Activated CD4-positive, alpha-beta T cell treated with anti-CD3 and anti-CD28 coated beads, Interleukin-2, amount 10 ng/mL, durations not matched to agents 24 days and 14 days (primary cell): ENCODE measurements at places on chromosomes 1 and 21.

GRCh38 chr1:175317309-175317708 is 124.7 kb upstream of the KIAA0040 start:
- peak; percentile 78 for DNase-seq

GRCh38 chr21:33971492-33972013 is 55.9 kb upstream of the ATP5PO start:
- no peak for DNase-seq

DNA sequence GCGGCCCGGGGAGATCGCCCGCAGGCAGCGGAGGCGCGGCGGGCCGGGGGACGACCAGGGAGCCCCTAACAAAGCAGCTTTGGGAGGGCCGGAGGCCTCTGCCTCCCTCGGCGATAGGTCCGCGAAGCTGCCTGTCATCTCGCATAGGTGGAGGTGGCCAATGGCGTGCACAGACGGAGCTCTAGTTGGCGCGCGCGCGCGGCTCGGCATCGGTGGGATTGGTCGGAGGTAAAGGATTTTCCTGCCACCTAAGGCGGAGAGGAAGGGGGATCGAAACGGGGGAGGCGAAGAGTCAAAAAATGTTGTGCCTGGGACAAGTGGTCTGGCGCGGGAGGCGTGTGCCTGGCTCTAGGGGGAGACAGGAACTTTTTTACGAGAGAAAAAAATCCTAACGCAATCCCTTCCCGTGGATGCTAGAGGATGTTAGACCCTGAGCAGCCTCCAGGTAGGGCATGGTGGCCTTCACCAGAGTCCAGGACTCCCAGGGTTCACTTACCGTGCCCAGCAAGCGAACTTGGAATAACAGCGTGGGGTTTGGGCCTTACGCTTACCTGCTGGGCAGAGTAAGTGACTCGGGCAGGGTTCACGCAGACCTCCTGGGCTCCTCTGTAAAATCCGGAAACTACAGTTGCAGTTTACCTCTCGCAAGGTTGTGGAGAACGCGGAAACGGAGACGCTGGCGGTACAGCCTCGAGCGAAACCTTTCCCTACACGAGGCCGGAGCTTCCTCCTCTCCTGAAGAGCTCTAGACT is 99.9 kb upstream of the SOD1 start:
- DNase-seq: peak; percentile 98

GRCh38 chr1:244273262-244273844 is 178.4 kb downstream of the ADSS2 start:
- no peak for DNase-seq

DNA sequence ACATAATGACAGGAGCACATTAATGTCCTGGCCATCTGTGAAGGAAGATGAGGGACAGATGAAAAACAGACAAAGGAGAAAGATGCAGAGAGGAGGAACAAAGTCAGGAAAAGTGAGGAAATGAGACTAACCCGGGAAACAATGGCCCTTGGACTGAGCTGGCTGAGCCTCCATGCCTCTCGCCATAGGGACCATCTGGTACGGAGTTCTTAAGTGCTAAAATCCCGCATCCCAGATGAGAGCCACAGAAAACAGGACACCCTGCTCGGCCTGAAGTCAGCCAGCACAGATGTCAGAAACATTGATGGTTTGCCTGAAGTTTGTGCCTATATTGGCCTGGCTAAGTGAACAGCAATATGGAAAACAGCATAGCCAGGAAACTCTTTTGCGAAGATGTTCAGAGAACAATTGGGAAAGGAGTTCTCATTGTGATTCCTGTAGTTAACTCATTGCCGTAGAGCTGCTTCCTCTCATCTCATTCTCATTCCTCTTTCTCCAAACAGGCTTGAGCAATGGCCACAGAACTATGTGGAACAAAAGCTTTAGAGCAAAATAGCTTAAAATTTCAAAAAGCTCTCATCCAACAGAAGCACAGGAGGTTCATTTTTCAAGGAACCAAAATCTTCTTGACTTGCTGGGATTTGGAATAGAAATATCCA is 96.6 kb downstream of the ASTN1 start:
- DNase-seq: no peak

DNA sequence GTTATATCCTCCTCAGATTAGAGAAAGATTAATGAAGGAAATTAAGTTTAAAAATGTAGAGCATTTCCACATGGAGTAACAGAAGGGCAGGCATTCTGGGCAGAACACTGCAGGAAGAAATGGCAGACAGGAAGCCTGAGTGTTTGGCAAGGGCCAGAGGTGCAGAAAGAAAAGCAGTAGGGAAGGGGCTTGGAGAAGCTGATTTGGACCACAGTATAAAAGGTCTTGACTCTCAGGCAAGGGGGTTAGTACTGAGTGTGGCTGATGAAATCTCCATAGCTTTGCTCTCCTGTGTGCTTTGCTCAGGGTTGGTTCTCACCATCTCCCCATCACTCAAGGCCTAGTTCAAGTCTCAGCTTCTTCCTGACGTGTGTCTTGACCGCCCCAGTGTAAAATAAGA is 80.2 kb downstream of the SLC45A1 start:
- no peak for DNase-seq

GRCh38 chr21:35382696-35383095 is 333.6 kb upstream of the RUNX1 start:
- peak; percentile 45 for DNase-seq

- no peak for DNase-seq
These were observed 51.6 kb downstream of the TRMT1L start for GRCh38 chr1:185105121-185105520.

DNA sequence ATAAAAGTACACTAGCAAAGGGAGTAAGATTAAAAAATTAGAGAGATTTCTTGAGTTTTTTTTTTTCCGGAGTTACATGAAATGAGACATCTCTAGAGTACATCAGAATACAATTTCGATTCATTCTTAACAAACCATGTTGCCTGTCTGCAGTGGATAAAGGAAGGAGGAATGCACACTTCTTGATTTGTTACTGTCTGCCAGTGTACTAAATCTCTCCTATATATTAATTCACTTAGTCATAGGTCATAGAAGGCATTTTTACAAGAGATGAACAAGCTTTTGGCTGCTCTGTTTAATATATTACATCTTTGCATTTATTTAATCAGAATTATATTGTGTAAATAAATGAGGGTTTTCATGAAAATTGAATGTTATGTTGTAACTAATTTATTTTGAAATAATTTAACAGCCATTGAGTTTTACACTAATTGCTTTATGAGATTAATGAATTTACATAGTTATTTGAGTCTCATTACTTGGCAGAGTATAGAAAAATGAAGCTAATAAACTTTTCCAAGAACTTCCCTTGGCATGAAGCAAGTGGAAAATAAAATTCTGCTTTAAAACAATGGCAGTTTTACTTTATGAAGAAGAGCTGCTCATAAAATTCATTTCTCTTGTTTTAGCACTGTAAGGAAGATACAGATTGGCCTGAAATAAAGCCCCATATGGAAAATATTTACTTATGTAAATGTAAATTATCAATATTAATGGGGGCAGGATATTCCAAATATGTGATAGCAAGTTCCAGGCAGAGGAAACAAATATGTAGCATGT is 1284.7 kb downstream of the BRINP3 start:
- no peak for DNase-seq

- DNase-seq: no peak
These were observed 56.8 kb downstream of the NDUFS5 start for GRCh38 chr1:39082811-39083576.

DNA sequence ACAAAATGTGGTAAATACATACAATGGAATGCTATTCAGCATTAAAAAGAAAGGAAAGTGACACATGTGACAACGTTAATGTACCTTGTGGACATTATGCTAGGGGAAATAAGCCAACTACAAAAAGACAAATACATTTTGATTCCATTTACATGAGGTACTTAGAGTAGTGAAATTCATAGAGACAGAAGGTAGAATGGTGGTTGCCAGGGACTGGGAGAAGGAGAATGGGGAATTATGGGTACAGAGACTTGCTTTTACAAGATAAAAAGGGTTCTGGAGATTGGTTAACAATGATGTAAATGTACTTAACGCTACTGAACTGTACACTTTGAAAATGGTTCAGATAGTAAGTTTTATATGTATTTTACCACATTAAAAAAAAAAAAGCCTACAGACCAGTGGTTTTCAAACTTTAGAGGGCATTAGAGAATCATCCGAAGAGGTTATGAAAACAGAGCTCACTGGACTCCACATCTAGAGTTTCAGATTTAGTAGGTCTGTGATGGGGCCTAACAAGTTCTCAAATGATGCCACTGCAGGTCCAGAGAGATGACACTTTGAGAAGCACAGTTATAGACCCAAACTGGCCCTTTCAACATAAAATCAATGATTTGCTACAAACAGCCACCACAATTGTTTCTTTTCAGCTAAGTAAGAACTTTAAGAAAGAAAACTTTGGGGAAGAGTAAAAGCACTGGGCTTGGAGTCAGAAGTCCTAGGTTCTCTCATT is 9.6 kb upstream of the ADCY10 start:
- DNase-seq: no peak

DNA sequence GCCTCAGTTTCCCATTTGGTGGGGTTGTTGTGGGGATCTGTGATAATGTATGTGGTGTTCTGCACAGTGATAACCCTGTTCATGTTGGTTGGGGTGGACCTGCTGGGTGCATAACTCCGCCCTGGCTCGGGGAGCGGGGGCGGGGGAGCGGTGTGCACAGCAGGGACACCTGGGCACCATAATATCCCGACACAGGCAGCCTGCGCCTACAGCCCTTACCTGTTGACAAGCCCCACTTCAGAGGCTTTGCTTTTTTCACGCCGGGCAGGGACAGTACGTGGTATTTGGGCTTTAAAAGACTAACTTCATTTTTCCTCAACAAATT is 48.0 kb upstream of the ACOT11 start:
- no peak for DNase-seq

GRCh38 chr1:239493811-239494414 is 107.5 kb downstream of the CHRM3 start:
- DNase-seq: no peak
